ENCODE measurements at places on chromosomes 1 and 21.
A peak's percentile ranks its signal among the peaks of the same experiment; 100 is the strongest.

GRCh38 chr1:154716011-154716410 lies 108.0 kb upstream of the ADAR start:
- no peak for ATAC-seq

DNA sequence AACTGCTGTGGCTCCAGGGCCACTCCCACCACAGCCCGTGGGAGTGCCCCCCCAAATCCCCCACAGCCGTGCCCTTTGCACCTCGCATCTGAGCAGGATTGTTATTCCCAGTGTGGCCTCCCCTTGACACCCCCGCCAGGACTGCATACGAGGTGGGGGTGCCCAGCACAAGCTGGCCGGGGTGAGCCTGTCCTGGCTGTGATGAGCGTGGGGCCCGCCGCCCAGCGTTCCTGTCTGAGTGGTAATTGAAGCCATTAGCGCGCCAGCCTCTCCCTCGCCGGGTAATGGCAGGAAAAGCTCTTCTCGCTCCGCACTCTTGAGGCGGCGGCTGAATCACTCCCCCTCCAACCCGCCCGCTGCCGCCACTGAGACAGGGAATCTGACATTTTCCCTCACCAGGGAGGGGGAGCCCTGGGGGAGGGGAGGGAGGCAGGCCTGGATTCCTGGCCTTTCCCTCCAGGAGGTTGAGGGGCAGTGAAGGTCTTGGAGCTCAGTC lies 27.7 kb downstream of the PTPRF start:
- ATAC-seq: peak; percentile 84

- no peak for ATAC-seq
These were observed 334.0 kb upstream of the PRMT6 start for GRCh38 chr1:106722466-106722865.

GRCh38 chr21:16751695-16752474 lies 761.0 kb upstream of the CXADR start:
- no peak for ATAC-seq

- peak; percentile 99 for ATAC-seq
These were observed 255.9 kb downstream of the NFIA start for GRCh38 chr1:61337981-61338848.

DNA sequence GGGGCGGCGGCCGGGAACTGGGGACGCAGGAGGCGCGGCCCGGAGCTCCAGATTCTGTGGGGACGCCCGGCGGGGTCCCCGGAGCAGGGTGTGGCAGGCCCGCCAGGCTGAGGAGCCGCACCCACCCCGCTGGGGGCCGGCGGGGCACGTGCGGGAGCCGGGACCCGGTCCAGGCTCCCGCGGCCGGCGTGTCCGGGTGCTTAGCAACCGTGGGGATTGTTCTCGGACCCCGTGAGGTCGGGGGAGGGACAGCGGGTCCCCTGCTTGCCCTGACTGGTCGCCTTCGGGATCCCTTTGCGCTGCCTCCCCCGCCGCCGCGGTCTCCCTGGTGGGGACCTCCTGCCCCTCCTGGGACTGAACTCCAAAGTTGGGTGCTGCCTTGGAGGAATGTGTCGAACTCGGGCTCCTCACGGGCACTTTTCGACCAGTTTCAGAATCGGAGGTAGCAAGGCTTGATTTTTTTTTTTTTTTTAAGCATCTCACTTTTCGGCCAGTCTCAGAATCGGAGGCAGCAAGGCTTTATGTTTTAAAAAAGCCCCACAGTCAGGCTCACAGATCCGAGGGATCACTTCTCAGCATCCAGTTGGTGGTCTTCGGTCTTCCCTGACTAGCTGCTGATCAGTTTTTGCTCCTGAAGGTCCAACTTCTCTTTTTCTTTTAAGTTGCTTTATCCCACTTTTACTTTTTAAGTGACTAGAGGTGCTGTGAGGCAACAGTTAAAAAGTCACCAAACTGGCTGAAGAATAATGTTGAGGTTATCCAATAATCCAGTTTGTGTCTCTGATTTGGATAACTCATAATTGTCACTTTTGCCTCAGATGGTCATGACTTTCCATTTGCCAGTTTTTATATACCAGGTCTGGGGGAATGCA lies 648 bp downstream of the FAM76A start:
- peak; percentile 38 for ATAC-seq

DNA sequence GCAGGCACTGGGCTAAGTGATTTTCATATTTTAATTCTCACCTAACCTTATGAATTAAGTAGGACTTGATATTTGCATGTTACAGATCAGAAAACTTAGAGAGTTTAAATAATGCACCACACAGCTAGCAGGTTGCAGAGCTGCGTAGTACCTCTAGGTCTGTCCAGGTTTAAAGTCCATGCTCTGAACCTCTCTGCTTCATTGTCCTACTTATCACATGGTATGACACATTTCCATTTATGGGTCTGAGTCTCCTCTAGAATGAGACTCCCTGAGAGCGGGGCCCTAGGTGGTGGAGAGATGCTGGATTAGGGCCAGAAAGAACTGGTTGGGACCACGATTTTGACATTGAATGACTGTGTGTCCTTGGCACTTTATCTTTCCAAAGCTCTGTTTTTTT lies 102.5 kb upstream of the USP24 start:
- ATAC-seq: no peak

GRCh38 chr1:37240897-37241296 lies 206.6 kb upstream of the GRIK3 start:
- no peak for ATAC-seq

DNA sequence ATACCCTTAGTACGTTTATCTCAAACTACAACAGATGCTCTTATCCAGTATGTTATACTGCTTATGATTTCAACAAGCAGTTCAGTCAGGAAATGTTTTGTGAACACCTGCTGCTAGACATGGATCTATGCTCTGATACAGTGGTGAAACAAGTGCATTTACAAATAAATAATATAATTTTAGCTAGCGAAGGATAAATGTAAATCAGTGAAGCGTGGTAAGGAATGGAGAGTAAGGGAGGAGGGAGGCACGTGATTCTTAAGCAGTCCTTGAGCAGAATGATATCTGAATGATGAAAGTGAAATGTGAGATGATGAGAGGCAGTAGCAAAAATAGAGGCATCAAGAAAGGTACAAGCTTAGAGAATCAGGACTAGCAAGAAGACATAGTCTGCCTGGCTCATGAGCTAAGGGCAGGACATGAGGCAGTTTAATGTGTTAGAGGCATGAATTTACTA lies 6.3 kb downstream of the TSNAX start:
- no peak for ATAC-seq

GRCh38 chr1:201426479-201427310 lies 5.2 kb upstream of the TNNI1 start:
- ATAC-seq: no peak

DNA sequence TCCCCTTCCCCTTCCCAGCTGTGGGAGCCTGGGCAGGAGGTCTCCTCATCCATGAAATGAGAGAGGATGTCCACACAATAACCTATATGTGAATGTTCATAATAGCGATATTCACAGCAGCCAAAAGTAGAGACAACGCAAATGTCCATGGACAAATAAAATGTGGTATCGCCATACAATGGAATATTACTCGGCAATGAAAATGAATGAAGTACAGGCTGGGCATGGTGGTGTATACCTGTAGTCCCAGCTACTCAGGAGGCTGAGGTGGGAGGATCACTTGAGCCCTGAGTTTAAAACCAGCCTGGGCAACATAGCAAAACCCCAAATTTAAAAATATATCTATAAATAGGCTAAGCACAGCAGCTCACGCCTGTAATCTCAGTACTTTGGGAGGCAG lies 12.9 kb downstream of the ADPRS start:
- ATAC-seq: no peak

- ATAC-seq: peak; percentile 16
These were observed 190.4 kb upstream of the KCTD3 start for GRCh38 chr1:215376544-215377264.

GRCh38 chr1:199490769-199491527 lies 536.6 kb upstream of the NR5A2 start:
- ATAC-seq: peak; percentile 98

- ATAC-seq: no peak
These were observed 98.0 kb upstream of the TMPRSS2 start for GRCh38 chr21:41605934-41606285.

- no peak for ATAC-seq
These were observed 140.2 kb downstream of the MIS18A start for GRCh38 chr21:32138658-32139057.

DNA sequence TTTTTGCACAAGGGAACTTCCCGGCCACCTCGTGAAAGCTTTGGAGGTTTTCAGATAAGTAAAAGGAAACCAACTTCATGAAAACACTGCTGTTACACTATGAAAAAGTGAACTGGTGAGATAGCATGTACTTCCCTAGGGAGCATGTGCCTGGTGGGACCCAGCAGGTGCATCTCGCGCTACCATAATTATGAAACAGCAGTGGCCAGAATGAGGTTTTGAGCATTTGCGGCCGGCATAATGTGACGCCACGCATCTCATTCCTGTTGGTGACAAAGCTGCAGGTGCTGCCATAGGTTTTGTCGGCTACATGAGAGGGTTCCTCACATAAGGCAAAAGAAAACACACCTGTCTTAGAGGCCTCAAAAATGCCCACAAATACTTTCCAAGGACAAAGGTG lies 1.7 kb downstream of the KRTAP10-3 start:
- no peak for ATAC-seq

GRCh38 chr1:108200687-108201051 lies 526 bp upstream of the SLC25A24 start:
- ATAC-seq: peak; percentile 78

GRCh38 chr1:54766726-54767125 lies 2.4 kb upstream of the PARS2 start:
- ATAC-seq: no peak

- no peak for ATAC-seq
These were observed 25.3 kb downstream of the FMO2 start for GRCh38 chr1:171210355-171210754.

DNA sequence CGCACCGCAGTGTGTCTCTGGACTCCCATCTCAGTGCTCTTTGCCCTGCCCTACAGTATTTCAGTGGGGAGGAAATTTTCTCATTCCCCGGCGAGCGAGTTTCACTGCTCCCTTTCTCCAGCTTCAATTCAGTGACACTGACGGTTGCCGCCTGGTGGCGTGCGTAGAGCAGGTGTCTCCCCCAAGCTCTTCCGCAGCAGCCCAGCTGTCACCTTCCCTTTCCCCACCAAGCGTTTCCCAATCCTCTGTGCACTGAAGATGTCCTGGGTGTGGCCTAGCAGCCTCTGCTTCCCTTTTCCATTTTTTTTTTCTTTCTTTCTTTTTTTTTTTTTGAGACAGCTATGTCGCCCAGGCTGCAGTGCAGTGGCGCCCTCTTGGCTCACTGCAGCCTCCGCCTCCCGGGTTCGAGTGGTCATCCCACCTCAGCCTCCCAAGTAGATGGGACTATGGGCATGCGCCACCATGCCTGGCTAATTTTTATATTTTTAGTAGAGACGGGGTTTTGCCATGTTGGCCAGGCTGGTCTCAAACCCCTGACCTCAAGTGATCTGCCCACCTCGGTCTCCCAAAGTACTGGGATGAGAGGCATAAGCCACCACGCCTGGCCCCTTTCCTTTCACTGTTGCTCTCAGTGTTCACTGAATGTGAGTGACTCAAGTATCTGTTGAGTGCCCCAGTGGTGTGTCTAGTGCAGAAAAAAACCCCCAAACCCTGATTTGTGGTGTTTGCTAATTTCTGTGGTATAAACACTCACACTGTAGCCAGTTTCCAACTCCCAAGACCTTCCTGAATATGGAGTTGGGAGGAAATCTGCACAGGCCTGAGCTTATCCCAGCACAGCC lies 30.1 kb downstream of the TNFRSF1B start:
- ATAC-seq: no peak

GRCh38 chr1:60227601-60228000 lies 154.0 kb upstream of the C1orf87 start:
- ATAC-seq: no peak

DNA sequence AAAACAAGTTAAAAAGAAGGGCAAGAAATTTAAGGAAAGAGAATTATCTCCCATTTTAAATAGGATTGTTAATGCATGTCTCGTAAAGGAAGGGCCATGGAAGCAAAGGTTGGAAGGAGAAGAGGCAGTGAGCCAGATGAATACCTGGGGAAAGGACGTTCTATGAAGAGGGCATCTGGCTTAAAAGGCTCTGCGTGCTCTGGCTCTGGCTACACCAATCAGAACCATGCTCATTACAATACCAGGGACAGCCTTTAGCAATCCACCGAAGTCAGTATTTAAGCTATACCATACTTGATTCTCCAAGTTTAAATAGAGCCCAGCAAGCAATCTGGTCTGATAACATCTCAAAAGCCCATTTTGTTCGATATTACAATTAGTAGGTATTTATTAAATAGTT lies 58.5 kb upstream of the C1orf87 start:
- no peak for ATAC-seq

DNA sequence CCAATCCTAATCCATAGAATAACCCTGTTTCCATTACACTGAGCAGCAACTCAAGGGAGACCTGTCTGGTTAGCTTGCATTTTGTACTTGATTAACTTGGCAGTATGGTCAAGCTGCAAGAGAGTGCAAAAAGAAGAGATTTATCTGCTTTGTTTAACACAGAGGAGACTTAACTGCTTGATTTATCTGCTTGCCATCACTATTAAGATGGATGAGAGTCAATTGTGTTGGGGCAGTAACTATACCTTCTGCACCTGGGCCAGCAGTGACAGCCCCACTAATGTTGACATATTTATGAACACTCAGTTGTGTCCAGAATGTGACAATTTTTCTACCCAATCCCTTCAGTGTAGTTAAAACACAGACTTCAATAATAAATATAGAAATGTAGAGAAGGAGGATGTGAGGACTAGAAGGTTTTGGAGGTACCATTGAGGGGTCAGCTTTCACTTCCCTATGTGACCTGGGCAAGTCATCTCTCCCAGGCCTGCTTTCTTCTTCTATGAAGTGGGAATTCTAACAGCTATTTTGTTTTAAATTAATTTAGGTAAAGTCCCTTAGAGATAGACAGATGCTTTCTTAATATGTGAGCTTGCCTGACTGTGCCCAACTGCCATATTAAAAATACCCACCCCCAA lies 159.1 kb upstream of the KCNK2 start:
- ATAC-seq: no peak

GRCh38 chr1:4375812-4376211 lies 278.6 kb upstream of the AJAP1 start:
- no peak for ATAC-seq

DNA sequence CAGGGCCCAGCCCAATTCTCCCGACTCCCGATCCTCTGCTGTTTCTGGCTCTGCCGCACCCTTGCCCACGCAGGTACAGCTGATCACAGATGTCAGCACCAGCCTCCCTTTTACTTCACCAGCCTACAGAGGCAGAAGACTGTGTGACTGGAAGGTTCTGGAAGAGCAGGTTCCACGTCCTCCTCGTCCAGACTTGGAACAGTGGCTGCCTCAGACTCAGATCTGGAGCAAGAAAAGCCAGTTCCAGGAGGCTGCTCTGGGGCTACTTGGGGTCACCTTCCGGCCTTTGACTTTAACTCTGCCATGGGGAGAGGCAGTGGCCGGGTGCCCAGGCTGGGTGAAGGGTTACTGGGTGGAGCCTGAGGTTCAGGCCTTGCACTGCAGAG lies 16.1 kb upstream of the KLHDC7A start:
- ATAC-seq: no peak

- no peak for ATAC-seq
These were observed 71.6 kb downstream of the XCL2 start for GRCh38 chr1:168472223-168472622.

Measured in SK-N-SH treated with all-trans-retinoic acid at 6 μM for 48 hours (cell line).